Kidney epithelial cell (primary cell): ENCODE measurements at places on chromosomes 7 and 10.

DNA sequence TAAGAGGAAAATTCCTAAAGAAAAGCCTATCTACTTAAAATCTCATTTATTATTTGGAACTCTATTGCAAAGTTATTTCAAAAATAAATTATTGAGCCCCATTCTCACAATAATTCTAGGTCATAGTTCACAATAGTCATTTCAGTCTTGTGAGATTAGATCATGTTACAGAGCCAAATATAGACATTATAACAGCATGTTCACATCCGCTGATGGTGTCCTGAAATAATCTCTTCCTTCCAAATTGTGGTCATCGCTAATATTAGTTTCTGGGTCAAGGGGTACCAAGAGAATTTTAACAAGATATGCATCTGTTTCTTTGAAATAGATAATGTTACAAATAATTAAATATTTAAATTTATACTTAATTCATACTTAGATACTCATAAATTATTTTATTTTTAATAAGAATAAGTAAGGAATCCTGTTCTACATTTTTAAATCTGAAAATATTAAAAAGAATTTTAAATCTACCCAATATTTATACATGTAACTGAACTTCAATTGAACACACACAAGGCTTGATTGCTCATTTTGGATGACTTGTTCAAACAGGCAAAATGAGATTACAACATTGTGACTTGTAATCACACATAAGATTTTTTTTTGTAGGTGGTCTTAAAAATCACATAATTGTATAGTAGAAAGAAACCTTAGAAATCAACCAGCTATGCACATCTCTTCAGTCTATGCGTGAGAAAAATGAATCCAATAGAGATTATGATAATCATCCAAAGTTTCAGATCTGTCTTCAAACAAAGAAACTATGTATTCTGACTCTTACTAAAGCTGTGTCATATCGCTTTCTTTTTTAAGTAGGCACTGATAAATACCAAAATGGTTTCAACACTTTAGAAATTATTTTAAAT lies 13.1 kb downstream of the GNAT3 start:
- DNase-seq, result no peak

GRCh38 chr10:49365275-49365674 lies 30.6 kb downstream of the DRGX start:
- no peak for DNase-seq

DNA sequence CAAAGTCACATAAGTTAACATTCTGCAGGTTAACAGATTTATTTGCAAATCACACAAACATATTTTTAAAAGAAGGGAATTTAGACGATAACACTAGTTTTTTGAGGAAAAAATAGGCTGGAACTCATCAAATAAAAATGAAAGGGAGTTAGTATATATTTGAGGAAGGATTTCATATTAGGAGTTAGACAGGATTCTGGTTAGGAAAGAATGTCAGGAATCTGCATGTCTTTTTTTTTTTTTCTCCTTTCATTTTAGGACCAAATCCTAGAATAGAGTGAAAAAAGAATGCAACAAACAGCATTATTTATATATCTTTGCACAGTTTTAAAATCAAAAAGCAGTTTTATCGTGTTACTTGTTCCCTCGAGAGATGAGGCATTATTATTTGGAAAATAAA lies 8.9 kb upstream of the TRDMT1 start:
- DNase-seq, result no peak

- no peak for DNase-seq
Measured at GRCh38 chr10:97022616-97023015, 163.1 kb downstream of the SLIT1 start.

DNA sequence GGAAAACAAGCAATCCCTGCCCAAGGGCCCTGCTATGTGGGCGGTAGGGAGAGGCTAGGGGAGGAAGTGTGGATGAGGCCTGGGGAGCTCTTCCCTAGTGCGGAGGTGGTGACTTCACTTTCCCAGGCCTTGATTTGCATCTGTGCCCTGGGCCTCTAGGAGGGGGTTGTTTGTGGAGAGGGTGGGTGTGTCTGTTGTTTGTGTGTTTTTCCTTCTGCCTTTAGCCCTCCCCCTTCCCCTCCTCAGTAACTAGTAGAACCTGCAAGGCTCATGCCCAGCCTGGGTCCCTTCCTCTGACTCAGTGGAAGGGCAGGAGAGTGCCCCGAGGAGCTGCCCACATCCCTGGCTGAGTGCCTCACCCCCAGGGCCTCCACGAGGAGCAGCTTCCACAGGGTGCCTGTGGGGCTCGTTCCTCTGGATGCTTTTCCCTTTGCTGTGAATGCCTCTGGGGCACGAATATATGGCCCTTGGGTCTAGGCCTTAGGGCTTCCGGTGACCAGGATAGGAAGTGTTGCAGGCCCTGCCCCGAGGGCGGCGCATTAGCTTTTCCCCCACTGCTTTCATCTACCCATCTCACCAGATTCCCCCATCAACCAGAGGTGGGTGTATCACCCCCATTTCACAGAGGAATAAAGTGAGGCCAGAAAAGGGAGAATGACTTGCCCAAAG lies 89.4 kb upstream of the DUSP5 start:
- DNase-seq, result no peak

GRCh38 chr10:130483691-130484467 lies 347.7 kb downstream of the GLRX3 start:
- DNase-seq, result no peak

DNA sequence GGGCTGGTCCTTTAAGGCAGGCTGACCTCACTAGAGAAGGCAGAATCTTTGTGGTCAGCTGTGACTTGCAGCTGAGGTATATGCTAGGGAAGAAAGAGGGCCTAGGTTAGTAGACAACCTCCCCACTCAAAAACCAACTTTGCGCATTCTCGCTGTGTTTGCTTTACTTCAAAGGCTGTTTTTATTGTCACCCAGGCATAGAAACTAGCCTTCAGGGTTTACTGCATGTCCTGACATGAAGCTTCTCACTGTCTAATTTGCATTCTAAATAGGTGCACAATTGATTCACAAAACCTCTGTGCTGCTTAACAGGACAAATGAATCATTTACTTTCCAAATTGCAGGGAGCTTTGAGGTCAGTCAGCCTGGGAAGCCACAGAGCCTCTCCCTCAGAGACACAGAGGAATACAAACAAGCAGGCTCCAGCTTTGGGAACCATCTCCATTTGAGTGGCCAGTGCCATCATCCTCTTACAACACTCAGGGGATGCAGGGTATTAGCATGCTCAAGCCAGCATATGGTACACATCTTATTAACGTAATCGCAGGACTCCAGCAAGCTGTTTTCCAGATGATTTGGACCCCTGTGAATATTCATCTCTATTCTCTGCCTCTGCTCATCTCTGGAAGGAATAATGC lies 596.4 kb upstream of the GHITM start:
- peak; percentile 62 for DNase-seq

DNA sequence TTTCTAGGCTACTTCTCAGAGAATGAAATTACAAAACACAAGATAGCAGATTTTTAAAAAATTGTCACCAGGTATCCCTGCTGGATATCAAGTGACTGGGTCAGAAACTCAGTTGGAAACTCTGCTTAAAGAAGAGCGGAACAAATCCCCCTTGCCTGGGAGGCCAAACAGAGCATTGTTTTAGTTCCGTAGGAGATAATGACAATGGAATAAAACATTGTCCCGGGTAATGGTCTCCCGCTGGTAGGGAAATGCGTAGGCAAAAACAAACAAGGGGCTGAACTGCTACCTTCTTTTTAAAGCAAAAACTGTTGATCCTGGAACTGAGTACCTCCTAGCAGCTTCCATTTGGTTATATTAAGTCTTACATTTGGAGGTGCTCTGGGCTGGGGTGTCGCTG lies 21.3 kb upstream of the VAX1 start:
- DNase-seq, result no peak

DNA sequence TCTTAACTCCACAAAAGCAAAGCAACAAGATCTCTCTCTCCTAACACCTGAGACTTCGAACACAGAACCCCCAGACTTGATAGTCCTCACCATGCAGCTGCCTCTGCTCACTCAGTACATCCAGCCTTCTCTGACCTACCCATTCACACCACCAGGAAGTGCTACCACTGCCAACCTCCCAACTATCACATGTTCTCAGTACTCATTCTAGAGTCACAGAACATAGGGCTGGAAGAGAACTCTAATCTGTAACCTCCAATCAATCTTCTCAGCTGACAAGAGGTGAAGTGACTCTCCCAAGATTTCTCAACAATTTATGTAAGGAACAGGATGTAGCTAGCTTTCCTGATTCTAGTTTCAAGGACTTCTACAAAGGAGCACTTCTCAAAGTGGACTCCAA lies 3.8 kb downstream of the NUDCD3 start:
- DNase-seq, result no peak

DNA sequence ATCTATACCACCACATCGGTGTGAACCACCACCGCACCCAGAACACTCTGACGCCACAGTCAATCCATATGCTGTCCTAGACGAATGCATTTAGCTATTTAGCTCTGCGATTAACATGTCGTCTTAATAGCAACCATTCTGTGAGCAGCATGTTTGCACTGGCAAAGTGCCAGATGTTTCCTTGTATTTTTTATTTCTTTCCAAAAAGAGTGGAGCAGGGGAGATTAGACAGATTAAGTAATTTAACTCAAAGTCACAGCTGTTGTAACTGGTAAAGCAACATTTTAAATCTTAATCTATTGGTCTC lies 57.0 kb upstream of the ARL4A start:
- no peak for DNase-seq

GRCh38 chr10:95503526-95503925 lies 57.6 kb downstream of the SORBS1 start:
- no peak for DNase-seq

GRCh38 chr7:15764851-15765382 lies 78.4 kb upstream of the MEOX2 start:
- no peak for DNase-seq

DNA sequence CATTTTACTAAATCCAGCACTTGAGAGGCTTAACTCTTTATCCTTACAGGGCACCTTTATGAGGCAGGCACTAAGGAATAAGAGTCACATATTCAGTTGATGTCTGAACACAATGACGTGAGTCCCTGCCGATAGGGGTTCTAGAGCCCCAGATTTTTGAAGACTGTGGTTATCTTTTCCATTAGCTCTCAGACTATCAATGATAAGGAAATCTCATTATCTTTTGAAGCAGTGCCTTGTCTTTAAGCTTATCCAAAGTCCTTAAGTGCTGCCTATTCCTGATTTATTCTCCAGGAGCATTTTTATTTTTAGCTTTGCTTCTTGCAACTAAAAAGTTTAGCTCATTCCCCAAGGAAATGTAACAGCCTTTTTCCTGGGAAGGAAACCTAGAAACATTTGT lies 444.1 kb upstream of the LRRN3 start:
- no peak for DNase-seq

- DNase-seq, result no peak
Measured at GRCh38 chr7:88291398-88292173, 15.1 kb downstream of the STEAP4 start.

- no peak for DNase-seq
Measured at GRCh38 chr7:132387596-132387995, 188.7 kb downstream of the PLXNA4 start.

DNA sequence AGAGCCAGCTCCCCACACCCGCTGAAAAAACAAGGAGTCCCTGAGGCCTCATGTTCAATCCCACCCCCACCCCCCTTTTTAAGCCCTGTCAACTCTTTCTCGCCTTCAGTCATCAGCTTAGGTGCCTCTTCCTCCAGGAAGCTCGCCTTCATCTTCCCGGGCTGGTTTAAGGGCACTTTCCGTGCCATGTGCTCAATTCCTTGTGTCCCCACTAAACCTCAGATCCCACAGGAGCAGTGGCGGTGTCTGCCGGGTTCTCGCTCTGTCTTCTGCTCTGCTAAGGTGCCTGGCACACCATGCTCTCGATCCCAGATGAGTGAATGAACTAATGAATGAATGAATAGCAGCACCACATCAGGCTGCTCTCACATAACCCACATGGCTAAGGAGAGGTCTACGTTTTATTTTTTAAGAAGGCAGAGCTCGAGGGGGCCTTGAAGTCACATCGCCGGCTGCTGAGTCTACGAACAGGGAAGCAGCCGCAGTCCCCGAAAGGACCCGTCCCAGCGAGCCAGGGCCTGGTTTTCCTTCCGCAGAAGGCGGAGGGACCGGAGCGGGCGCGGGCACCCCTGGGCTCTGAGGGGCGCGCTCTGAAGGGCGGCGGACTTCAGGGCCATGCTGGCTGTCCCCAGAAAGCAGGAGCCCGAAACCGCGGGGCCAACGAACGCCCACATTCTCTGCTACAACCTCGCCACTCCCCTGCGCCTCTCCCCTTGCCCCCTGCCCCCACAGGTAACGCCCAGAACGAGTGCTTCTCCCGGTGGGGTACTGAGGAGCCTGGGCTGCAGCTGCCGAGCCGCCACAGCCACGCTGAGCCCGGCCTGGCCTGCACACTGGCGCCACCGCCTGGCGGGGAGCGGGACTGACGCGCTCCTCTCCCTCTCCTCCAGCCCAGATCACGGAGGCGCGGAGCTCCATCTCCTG lies 73.4 kb upstream of the KCNMA1 start:
- no peak for DNase-seq

GRCh38 chr7:7920481-7920880 lies 48.1 kb upstream of the GLCCI1 start:
- DNase-seq, result no peak

DNA sequence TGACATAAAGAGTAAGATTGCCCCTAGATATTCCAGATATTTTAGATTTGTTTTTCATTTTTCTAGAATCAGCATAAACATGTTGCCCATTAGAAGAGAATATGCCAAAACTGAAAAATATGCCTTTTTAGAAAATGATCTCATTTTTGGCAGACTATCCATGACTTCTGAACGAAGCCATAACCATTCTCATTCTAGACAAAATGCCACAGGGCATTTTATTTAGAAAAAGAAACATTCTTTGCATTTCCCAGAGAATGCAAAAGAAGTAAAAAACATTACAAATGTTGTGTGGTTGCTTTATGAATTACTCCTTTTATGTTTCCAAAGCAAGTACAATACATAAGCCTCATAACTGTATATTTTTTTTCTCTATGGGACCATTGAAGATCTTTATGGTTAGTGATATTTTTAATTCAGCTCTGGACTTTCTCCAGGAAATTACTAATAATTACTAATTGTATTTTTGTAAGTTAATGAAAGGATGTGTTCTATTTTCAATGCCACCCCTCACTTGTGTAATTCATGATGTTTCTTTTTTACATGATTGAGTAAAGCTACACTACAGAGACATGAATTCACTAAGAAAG lies 109.6 kb upstream of the SEM1 start:
- no peak for DNase-seq

DNA sequence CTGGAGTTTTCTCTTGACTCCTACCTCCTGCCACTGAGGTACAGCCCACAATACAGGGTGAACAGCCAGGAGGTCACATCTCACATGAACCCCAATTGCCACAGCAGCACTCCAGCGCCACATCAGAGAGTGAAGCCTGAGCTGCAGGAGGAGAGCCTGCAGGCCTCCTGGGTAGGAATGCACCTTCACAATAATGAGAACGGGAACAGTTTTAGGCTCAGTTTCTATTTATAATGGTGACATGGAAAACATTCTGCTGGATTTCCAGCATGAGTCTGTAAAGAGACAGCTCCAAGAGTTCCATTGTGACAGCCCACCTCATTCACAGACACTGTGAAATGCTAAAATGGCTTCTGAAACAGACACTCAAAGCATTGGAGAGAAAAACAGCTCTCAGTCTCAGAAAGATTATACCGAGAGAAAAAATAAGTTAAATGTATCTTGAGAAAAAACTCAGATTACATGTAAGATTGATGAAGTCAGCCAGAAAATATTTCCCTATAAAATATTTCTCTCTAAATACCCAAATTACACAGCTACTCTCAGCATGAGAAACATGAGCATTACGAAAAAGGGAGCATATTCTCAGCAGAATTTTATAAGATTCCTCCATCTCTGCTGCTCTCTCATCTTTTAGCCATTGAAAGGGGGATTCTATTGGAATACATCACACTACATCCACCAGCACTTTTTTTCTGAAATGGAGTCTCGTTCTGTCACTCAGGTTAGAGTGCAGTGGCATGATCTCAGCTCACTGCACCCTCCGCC lies 11.3 kb downstream of the ZNF680 start:
- DNase-seq, result no peak
